Heart right ventricle (tissue), 16 donors: ENCODE measurements at places on chromosomes 6 and 20. TPM values are rescaled to one million over a fixed set of nuclear protein-coding genes. Genes with fewer than 3 reads are reported as not detected.

The SLC24A3 gene
- 2.6 TPM for total RNA-seq

DNA sequence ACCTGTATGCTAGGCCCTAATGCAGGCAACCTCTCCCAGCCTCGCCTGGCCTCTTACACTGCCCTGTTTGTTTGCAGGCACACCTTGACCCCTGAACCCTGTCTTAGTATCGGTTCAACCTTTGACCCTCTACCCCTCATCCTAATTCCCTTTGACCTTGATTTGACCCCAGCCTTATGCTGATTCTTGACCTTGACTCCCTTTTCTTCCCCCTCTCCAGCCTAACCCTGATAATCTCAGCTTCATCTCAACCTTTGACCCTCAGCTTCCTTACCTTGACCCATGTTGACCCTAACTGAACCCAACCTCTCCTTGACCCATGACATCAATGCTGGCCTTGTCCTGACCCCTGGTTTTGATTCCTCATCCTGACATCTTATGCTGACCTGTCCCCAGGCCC, 33.8 kb downstream of the UQCC2 start:
- no peak for DNase-seq

GRCh38 chr6:166282394-166283032, 25.7 kb downstream of the PRR18 start:
- DNase-seq, result no peak

GRCh38 chr6:88698661-88699060, 264.8 kb downstream of the RNGTT start:
- DNase-seq, result no peak

DNA sequence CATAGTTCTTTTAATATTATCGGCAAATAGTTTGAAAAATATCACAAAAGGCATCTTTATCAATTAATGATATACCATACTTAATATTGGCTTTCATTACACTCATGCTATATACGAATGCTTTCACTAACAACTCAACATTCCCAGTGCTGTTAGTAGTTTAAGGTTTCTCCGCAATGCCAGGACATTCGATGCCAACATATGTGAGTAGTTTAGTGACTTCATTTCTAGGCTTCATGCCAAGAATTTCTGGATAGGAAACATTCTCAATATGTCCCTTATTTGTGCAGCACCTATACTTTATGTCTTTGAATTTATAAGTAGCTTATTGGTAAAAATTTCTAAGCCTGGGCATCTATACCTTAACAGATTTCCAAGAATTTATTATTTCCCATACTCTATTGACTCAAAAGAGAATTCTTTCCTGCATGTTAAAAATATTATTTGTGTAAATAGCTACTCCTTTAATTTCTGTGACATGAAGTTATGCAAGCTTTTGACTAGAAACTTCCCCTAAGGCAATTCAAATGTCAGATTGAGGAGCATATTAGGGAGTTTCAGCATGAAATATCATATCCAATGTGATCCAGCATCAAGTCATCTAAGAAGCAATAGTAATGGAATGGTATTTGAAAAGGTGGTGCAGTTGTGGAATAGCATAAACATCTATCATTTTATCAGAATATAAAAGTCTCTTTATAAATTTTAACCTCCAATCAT, 236.0 kb upstream of the STXBP5 start:
- no peak for DNase-seq

DNA sequence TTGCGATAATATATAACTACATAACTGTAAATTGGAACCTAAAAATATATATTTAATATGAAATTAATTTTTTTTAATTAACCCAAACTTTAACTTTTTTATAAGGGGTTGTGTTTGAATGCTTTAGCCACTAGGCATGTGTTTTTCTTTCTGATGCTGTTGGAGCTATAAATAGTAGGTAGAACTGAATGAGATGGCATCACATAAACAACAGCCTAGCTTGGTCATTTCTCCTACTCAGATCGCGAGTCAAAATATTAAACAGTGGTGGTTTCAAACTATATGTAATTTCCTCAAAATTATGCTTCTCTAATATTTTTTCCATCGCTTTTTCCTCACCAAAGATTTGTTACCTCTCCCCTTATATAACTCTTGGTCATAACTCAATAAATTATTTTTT, 243.2 kb downstream of the ARID1B start:
- DNase-seq, result no peak

DNA sequence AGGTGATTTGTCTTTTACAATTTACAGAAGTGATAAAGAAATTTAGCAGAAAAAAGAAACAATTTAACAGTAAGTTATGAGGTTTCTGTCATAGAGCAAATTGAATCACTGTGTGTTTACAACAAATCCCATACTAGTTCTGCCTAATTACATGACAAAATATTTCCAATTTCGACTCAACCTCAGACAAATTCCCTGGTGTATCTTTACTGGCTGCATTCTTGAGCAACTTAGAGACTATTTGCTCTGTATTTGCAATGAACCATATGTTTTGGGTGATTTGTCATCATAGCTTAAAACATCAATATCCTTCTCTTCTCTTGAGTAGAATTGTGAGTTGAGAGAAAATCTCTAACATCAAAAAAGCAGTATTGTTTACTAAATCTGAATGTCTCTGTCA, 128.7 kb downstream of the SIM1 start:
- DNase-seq, result no peak

DNA sequence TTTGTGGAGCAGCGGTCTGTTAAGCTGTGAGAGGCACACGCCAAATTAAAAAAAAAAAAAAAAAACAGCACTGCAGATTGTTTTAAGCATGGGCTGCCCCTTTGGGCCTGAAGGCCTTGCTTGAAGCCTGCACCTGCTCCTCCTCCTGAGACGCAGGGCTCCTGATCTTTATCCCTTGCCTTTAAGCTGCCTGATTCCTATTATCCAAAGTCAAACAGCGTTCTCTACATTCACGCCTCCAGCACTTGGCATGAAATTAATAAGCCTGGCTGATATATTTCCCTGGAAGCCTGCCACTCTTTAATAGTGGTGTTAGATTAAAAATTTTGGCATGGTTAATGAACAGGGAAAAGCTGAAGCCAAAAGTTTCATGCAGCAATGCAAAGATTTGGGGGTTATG, 163.9 kb downstream of the FAXC start:
- DNase-seq, result no peak

GRCh38 chr6:12420626-12421025, 130.5 kb downstream of the EDN1 start:
- no peak for DNase-seq

DNA sequence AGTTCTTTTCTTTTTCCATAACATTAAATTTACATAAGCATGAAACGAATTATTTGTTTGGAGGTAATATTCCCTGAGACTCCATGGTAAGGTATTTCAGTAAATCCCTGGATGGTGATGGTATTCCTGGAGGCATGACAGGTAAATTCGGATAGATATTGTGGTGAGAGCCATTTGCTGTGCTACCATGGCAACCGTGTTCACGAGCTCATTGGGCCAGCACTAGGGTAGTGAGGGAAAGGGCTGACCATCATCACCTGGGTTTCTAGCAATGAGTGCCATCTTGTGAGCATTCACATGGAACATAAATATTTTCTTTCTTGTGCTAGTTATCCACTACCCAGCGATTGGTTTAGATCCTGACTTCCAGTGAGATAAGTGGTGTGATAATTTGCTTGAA, 51.9 kb upstream of the GNRH2 start:
- DNase-seq, result no peak

GRCh38 chr6:63348836-63349235, 29.1 kb upstream of the LGSN start:
- DNase-seq, result no peak
